ENCODE measurements at places on chromosomes 6 and 20.

GRCh38 chr20:21238818-21239536 is 64.2 kb upstream of the XRN2 start:
- no peak for DNase-seq

GRCh38 chr20:52586660-52587059 is 385.5 kb upstream of the TSHZ2 start:
- no peak for DNase-seq

DNA sequence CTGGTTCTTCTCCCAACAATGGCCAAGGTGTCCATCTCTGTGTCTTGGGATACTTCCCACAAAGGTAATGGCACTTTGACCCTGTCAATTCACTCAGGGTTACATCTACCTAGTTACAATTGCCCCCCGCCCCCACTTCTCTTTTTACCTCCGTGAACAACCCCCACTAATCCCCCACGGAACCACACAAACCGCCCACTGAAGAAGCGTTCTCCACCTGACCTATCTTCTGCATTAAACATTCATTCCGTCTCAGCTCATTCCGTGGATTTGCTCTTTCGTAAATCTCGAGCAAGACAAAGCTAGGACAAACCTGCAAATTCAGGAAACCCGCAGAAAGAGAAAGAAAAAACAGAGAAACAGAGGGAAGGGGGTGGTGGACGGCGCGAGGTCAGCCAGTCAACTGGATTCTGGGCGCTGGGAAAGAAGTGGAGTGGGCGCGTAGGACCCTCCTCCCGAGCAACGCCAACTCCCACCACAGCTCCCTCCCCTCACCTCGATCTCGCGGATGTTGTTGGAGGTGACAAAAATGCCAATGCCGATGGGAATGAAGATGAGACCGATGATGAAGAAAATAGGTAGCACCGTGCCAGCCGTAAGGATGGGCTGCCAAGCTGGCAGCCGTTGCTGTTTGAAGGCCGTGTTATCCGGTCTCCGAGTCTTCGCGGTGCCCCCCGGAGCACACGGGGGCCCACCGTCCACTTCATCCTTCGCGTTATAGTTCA is 523 bp downstream of the TMEM30A start:
- DNase-seq = peak; percentile 55

DNA sequence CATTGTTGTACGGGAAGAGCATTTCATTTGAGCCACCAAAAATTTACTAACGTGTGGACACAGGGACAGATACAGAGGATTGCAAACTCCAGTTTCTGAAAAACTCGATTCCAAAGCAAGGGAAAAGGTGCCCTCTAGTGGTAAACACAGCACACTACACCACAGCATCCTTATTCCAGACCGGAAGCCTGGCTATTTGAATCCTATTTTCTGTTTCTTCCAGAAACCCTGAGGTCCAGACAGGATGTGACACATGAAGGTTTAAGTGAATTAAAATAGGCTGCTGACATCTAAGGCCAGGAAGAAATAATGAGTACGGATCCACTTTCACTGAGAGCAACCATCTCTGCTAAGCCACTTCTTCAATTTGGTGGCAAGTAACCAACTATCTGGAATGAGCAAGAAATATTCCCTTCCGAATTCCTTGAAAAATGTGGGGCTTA is 31.8 kb upstream of the GMPR start:
- peak; percentile 95 for DNase-seq

DNA sequence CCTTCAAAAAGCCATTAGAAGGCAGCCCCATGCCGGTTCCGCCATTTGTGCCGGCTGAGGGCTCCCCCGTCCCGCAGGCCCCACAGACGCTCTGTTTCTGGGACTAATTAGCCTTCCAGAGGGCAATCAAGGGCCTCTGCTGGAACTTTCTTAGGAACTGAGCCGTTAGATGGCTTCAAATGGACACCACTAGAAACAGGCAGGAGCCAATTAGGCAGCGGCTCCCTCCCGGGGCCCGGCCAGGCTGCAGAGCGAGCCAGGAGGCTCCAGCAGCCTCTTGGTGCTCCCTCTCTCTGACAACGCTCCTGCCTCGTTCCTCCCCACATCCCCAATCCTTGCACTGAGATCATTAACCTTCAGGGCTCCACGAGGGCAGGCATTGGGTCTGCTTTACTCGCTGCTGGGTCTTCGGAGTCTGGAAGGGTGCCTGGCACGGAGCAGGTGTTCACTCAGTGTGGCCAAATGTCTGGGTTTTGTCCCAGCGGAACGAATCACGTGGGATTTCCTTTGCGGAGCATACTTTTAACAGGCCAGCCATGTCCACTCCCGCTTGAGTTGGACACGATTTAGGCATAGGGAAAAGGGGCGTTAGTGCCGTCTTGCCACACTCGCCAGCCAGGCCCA is 98.3 kb downstream of the TMEM242 start:
- no peak for DNase-seq

DNA sequence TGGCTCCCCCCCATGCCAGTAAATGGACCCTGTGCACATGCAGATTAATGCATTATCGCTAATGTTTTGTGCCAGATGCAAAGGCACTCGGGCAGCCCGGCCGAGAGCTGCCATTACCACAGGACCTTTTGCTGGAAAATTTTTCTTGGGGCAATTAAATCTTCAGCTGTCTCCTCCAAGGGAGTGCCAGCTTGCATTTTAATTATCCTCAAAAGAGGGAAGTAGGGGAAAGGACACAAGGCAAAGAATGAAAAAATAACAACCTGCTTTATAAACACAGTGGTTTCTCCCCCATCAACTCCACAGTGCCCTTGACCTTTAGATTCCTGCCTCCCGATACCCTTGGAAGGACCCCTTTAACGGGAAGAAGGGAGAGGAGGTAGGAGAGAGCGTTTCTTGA is 48.2 kb downstream of the PDYN start:
- no peak for DNase-seq

DNA sequence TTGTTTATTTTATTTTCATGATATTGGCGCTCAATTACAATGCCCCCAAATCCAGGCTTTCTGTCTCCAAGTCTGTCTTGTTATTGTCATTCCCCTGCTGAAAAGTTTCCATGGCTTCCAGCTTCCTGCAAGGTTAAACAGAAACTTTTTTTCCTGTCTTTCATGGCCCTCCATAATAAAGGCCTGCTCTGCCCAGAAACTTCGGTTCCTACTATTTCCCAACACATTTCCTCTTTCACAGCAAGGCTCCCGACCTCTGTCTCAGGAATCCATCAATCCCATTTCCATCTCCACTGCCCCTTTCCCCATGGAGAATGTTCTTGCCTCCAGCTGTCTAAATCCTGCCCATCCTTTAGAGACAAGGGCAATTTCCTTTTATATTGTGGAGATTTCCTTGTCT is 365.2 kb upstream of the JARID2 start:
- no peak for DNase-seq

- DNase-seq = no peak
These were observed 1.3 kb downstream of the RGL2 start for GRCh38 chr6:33297406-33297955.

GRCh38 chr20:1809611-1810510 is 85.3 kb upstream of the SIRPA start:
- peak; percentile 42 for DNase-seq

GRCh38 chr6:99219788-99220187 is 129.7 kb downstream of the FAXC start:
- DNase-seq = no peak

DNA sequence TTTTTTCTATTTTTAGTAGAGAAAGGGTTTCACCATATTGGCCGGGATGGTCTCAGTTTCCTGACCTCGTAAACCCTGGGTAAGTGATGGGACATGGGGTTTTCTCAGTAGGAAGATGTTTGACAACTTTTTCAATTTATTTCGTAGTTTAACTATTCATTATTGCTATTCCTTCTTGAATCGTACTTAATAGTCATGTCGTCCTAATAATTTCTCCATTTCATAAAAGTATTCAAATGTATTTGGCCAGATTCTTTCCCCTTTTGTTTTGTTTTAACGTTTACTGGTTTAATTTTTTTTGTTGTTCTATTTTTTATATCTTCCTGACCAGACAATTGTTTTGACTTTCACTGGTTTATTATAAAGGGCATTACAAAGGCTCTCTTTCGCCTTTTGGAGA is 16.3 kb downstream of the GPX5 start:
- no peak for DNase-seq

- DNase-seq = no peak
These were observed 2.5 kb downstream of the RNF217 start for GRCh38 chr6:124964764-124965105.

GRCh38 chr20:53793783-53794383 is 200.2 kb upstream of the ZNF217 start:
- no peak for DNase-seq

GRCh38 chr6:138035070-138035469 is 72.1 kb downstream of the PERP start:
- no peak for DNase-seq

DNA sequence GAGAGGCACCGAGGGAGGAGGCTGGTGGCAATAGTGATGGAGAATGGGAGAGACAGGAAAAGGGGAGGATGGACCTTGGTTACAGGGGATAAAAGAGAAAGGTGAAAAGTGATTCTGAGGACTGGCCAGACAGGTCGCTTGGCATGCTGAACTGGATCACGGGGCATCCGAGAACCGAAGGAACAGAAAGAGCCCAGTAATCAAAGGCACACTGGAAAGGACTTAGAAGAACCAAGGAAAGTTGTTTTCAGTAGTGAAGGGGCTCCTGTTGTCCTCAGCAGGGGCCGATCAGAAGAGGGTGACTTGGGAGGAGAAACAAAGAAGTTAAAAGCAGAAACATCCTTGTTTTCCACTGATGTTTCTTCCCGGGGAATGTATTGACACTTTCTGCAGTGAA is 18.9 kb downstream of the SYTL3 start:
- DNase-seq = no peak

DNA sequence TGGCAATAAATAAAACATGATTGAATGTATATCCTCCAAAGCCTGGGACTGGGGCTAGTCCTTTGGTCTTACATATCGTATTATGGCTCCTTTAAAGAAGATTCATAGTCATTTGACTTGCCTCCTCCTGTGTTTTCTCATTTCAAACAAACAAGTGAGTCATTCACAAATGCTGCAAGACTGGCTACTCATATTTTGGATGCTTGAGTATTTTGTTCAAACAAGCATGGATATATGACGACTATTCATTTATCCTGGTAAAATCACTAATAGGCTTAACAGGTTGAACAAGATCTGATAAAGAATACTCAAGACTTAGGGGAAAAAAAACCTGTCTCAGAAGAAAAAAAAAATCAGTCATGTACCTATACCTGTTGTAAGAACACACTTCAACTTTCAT is 111.1 kb upstream of the CCDC28A start:
- DNase-seq = peak; percentile 51

DNA sequence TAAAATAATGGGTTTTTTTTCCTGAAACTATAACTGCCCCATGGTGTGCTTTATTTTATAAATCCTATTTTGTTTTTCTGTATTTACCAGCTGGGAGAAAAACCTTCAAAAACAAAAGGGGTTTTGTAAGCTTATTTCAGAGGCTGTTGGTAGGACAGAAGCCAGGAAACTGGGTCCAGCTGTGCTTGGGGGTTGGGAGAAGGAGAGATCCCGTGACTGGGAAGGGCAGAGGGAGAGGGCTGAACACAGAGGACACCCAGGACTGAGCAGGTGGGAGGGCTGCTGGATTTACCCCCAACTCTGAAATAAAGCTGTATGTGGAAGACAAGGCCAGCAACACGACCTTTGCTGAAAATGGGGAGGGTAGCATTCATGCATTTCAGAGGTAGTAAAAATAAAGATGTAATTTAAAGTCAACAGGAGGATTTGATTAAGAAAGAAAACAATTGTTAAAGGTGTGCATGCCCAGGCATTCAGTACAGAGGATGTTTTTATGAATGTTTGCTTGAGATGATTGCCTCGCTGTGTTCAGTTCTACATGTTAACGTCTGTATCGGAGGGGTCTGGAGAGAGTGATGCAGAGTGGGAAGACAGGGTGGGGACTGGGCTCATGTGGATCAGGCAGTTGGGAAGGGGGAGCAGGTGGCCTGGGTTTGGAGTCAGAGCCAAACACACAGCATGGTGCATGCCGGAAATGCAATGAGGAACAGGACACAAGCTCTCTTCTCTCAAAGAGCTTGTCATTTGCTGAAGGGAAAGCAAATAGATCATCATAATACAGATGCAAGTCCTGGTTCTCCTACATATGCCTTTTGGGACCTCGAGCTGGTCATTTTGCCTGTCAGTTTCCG is 21.4 kb downstream of the ARFGEF3 start:
- no peak for DNase-seq

GRCh38 chr6:105974986-105975385 is 111.2 kb upstream of the PRDM1 start:
- DNase-seq = peak; percentile 48

DNA sequence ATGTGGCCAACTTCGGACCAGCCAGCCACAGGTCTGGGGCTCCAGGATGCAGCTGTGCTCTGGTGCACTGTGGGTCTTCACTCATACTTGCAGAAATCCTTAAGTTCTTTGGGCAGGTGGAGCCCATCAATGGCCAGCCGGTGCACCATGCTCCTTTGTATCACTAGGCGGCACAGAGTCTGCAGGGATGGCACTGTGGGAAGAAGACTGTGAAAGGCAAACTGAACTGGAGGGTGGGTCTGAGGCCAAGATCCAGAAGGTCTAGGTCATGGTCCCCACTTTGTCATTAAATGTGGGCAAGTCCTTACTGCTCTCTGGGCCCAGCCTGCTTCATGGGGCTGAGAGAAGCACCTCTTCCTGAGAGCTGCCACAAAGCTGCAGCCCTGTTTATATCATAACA is 1.3 kb upstream of the SPATA25 start:
- DNase-seq = no peak

DNA sequence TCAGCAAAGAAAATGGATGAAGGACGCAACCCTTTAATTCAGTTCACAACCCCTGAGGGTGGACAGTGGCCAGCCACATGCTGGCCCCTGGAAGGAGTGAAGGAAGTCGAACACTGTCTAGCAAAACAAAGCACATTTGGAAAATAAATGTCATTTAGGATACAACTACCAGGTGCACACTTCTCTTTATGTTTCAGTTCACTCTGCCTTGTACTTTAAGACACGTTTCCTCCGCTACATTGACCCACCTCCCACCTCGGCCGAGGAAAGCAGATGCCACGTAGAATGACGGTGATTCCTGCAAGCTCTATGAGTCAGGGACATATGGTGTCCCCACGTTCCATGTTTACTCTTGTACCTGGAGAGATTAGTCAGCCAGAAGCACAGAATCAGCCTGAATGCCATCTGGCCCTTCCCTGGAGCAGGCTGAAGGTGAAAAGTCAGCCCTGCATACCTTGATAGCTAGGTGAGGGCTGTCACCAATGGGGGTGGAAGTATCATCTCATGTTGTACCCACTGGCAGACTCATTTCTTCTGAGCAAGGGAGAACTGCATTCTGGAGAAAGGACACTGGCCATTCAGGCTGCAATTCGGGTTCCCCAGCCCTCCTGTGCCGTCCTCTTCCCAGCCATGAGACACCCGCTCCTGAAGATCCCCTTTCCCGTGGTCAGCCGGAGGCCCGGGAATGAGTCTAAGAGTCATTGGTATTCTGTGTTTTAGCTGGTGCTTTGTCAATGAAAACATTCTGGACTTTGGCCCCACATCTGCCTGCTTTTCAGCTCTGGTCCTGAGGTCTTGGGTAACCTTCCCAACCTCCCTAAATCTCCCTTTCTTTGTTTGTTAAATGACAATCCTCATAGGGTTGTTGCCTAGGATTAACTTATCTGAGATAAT is 60.6 kb downstream of the FOXA2 start:
- DNase-seq = no peak

- DNase-seq = peak; percentile 18
These were observed 147.2 kb downstream of the VEGFA start for GRCh38 chr6:43916924-43917877.

Data from adipocyte (in vitro differentiated cells).